Psoas muscle (tissue), 8 donors: ENCODE measurements at places on chromosomes 1 and 21. TPM values are rescaled to one million over a fixed set of nuclear protein-coding genes. Genes with fewer than 3 reads are reported as not detected.

DNA sequence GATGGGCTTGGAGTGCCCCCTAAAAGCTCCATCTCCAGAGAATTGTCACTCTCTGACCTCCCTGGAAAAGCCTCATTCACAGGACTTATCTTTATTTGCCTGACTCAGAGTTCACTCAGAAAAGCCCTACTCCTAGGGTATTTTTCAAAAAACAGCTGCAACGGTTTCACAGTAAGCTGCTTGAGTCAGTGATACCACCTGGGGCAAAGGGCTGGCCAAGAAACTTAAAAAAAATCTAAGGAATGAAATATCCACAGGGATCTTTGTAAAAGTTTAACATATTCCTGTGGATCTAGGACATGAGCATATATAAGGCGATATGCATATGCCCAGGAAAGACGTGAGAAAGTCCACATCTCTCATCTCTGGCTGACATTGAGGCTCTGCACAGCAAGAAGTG lies 33.8 kb upstream of the TSPAN2 start:
- no peaks in the 10 kb centered on the region for H3K4me1 ChIP-seq
- no peak overlapping the region for H3K27ac ChIP-seq
- no peak for DNase-seq
- H3K36me3 ChIP-seq = no peaks in the 10 kb centered on the region
- no peaks in the 10 kb centered on the region for H3K27me3 ChIP-seq
- no peak overlapping the region for H3K4me3 ChIP-seq

- no peaks in the 10 kb centered on the region for H3K4me1 ChIP-seq
- H3K4me3 ChIP-seq = no peak overlapping the region
- no peaks in the 10 kb centered on the region for H3K36me3 ChIP-seq
- no peaks in the 10 kb centered on the region for H3K27me3 ChIP-seq
These were observed 436.4 kb downstream of the PTBP2 start for GRCh38 chr1:97157991-97158390.

GRCh38 chr1:43949678-43950077 lies 2.9 kb downstream of the IPO13 start:
- no peaks in the 10 kb centered on the region for H3K27me3 ChIP-seq
- peak overlapping the region; percentile 99 for H3K27ac ChIP-seq
- no peak for DNase-seq
- H3K4me3 ChIP-seq = peak overlapping the region; percentile 79

GRCh38 chr1:114063544-114063943 lies 84.3 kb downstream of the OLFML3 start:
- H3K27me3 ChIP-seq = no peaks in the 10 kb centered on the region
- no peak overlapping the region for H3K4me3 ChIP-seq
- H3K27ac ChIP-seq = no peak overlapping the region

The LAMB3 gene
- 2.3 TPM for total RNA-seq

DNA sequence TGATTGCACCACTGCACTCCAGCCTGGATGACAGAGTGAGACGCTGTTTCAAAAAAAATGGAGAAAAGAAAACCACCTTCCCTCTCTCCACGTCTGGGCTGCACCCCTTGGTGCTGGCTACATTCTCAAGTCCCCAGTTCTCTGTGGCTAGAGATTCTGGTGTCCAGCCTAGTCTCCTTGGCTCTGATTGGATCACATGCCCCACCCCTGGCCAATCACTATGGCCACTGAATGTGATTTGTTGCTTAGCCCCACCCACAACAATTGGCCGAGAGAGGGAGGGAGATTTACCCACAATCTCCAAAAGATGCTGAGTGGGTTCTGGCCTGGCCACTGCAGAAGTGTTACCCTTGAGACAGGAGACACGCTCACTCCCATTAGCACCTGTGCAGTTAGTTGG lies 39.4 kb downstream of the FHAD1 start:
- H3K36me3 ChIP-seq = no peaks in the 10 kb centered on the region
- DNase-seq = no peak
- no peak overlapping the region for H3K27ac ChIP-seq
